ENCODE measurements at places on chromosomes 5 and 9. TPM values are rescaled to one million over a fixed set of nuclear protein-coding genes. Genes with fewer than 3 reads are reported as not detected.

Gene CFAP157
- 22.6 TPM for total RNA-seq

GRCh38 chr5:146675636-146676035, 159.6 kb upstream of the GPR151 start:
- DNase-seq: no peak

- no peak for DNase-seq
These were observed 53.6 kb upstream of the IRX2 start for GRCh38 chr5:2805080-2805479.

Gene CARTPT
- 5.0 TPM for total RNA-seq

GRCh38 chr9:91340395-91340967, 21.2 kb downstream of the AUH start:
- DNase-seq: no peak

GRCh38 chr5:100464418-100464817, 70.8 kb upstream of the FAM174A start:
- no peak for DNase-seq

GRCh38 chr9:123406691-123407216, 50.8 kb downstream of the CRB2 start:
- no peak for DNase-seq

DNA sequence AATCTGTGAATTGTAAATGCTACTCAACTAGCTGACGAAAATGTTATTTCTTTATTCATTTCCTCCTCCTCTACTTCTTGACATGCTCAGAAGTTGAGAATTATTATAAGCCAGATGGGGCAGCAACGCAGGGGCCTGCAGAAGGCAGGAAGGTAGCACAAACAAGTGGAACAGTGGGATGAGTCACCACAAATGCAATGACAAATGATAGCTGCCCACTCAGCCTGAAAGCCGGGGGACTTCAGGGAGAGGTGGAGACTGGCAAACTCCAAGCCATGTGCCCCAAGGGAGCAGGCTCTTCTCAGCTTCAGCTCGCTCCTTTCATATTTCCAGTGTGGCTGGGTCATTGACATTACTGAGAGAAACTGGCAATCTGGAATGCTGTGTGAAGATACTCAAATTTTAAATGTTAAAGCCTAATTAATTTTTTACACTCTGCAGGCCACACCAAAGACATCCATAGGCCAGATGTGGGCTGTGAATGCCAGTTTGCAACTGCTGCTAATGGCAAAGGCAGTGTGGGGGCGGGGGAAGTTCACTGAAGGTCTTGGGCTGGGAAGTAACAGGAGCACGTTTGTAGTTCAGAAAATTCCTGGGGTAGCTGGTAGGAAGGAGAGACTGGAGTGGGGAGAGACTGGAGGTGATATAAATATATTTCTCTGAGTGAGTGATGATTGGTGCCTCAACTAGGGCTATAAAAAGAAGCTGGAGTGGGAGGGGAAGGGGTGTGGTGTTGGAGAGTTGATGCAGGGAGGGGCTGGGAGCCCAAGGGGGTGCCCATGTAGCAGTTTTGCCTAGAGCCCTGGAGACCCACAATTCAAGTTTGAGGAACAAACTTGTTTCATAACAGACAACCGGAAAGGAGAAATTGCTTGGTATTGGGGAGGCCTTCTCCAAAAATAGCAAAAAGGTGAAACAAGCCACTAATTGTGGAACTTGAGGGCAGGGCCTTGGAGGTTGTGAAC, 20.8 kb upstream of the ADRB2 start:
- no peak for DNase-seq
